Hematopoietic multipotent progenitor cell treated with erythropoietin and hydrocortisone succinate and interleukin-3 and kit ligand, for 17 days (in vitro differentiated cells): ENCODE measurements at places on chromosomes 4 and X.

DNA sequence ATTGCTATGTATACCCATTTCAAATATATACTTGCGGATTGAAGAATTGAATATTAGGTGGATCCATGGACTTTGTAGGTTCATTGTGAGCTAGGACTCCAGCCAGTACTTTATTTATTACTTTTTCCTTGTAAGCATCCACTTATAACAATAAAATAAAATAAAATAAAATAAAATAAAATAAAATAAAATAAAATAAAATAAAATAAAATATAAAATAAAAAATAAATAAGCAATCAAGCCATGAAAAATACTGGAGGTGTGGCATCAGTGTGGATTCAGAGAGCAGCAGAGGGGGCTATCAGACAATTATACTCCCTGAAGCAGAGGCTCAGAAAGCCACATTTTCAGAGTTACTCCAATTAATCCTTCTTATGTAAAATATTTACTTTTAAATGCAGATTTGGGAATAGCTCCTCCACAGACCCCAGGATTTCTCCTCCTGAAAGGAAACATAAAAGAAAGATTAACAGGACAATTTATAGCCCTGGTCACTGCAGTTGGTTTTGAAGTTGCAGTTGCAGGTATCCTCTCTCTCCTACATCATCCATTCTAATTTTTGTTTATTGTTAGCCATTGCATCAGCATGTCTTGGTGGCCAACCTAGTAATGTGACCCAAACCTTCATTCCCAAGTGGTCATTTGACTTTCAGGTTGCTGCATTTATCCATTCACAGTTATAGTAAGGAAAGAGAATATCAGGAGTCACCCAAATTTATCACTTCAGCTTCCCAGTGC, 2025.2 kb upstream of the IGFBP7 start:
- DNase-seq, result no peak

- no peak for DNase-seq
These were observed 287.5 kb downstream of the CAMK2D start for GRCh38 chr4:113474017-113474416.

GRCh38 chr4:80139671-80140070, 57.6 kb upstream of the PRDM8 start:
- DNase-seq, result no peak

- no peak for DNase-seq
These were observed 80.5 kb downstream of the MID1IP1 start for GRCh38 chrX:38881727-38882126.

DNA sequence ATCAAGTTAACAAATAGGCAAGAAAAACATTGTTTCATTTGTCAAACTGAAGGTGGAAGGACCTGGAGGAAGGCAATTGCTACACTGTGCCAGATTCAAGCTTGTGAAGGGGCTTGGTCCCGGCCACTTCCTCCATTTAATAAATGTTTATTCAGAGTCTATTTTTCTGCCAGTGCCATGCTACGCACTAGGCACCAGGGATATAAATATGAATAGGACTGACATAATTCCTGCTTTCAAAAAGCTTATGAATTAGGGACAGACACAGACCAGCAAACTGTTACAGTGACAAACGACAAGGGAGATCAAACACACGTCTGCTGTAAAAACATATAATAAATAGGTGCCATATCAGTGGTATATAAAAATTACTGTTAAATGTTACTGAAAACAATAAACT, 571 bp downstream of the TLR6 start:
- peak; percentile 9 for DNase-seq
